NCI-H1417 treated with DMSO at 0.1 percent for 48 hours (cell line): ENCODE measurements at places on chromosomes 4 and X.

- no peak for DNase-seq
Observed at GRCh38 chr4:795726-796119, 30.2 kb downstream of the CPLX1 start.

GRCh38 chr4:78661921-78662521 is 110.5 kb downstream of the ANXA3 start:
- no peak for DNase-seq

GRCh38 chrX:104172788-104173187 is 6.5 kb downstream of the FAM199X start:
- DNase-seq, result no peak

DNA sequence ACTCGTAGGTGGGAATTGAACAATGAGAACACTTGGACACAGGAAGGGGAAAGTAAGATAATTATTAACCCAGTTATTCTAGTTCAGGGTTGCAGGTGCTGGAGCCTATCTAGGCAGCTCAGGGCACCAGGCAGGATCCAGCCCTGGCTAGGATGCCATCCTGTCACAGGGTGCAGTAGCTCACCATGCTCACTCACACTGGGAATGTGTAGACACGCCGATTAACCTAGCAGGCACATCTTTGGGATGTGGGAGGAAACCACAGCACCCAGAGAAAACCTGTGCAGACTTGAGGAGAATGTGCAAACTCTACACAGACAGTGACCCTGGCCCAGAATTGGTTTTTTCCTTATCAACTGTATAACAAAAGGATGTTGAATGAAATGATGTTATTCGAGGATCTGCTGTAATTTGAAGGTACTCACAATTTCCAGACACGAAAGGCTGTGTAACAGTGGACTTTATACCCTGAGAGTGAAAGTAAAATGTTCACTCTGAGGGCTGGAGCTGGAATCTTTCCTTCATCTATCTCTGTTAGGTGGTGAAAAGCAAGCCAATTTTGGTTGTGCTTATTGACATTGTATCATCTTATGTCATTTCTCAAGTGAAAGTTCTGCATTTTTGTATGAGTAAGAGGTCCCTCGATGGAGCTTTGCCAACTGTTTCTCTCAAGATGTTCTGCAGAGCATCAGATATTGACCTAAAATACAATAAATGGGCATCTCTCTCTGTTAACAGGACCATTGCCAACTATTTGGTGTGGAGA is 78.8 kb downstream of the PHEX start:
- DNase-seq, result no peak

GRCh38 chr4:188620608-188621007 is 481.4 kb downstream of the TRIML1 start:
- no peak for DNase-seq

DNA sequence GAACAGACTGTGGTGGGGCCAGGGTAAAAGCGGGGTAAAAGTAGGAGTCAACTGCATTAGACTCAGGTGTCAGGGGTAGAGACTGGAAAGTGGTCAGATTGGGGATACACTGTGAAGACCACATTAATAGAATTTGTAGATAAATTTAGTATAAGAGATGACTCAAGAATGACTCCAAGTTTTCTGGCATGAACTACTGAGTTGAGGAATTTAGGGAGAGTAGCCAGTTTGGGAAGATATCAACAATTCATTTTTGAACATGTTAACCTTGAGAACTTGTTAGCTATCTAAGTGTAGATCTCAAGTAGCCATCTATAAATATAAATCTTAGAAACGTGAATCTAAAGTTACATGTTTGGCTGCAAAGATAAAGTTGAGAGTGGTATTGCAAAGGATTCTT is 206.9 kb upstream of the HCCS start:
- DNase-seq, result no peak

DNA sequence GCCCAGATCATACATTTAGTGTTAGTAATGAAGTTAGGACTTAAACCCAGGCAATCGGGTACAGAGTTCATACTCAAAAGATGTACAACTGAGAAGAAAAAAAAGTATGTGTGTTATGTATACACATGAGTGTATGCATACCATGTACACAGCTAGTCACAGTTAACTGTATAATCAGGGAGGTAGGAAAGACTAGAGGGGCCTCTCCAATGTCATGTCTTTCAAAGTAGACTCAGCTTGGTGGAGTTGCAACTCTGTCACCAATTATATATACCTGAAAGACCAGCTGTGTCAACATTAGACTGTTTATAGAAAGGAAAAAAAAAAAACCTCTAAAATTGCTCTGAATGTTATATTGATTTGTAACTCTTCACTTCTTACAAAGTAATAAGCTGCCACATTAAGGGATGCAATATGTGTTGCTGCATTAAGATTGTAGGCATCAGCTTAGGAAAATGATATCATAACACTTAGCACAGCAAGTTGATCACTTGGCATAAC is 167.5 kb downstream of the DCTD start:
- peak; percentile 26 for DNase-seq

DNA sequence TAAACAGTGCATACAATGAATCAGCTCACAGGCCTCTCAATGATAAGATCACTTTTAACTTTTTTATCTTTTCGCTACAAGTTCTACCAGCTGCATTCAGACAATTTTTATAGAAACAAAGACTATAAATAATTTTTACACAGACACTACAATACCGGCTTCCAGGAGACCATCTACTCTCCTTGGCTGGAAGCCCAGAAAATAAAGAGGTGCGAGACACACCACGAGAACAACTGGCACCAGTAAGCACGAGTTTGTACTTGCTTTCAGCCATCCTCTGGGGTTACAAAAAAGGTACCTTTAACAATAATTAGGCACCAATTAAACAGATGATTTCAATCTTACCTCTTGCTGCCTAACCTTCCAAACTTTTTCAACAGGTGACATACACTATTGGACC is 11.2 kb upstream of the PRDX4 start:
- no peak for DNase-seq

GRCh38 chrX:22758807-22759481 is 240.8 kb upstream of the DDX53 start:
- DNase-seq, result no peak

- DNase-seq, result no peak
Observed at GRCh38 chr4:5782829-5783476, 72.0 kb downstream of the EVC start.

- no peak for DNase-seq
Observed at GRCh38 chrX:154419189-154419588, 7.8 kb downstream of the TAFAZZIN start.

DNA sequence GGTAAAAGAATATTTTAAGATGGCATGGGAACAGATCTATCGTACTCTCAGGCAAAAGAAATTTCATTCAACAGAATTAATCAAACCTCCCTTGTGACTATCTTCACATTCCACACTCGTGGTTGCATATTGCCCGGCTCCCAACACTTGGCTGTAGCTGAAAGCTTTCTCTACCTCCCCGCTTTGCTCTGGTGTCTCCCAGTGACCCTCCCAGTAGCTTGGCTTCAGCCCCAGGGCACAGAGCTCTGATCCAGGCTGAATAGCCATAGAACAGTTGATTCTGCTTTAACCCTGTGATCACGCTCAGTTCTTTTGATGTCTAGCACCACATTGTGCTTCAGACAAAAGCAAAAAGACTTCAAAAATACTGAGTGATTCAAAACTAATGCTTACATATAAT is 24.6 kb downstream of the SLC7A11 start:
- no peak for DNase-seq

DNA sequence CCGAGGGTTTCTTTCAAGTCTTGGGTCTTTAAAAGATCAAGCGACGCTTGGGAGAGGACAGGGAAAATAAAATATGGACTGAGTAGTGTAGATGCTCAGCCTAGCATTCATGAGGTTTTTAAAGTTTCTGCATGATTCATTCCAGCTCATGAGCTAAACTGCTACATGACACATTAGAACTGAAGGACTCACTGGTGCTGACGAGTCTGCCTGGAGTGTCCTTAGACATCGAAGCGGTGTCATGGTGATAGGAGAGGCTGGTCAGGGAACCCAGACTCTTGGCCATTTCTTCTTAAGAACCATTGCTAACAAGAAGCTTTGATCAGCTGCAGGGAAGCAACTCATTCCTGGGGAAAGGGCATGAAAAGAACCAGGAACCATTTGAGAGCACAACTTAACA is 158.6 kb downstream of the TRIML1 start:
- no peak for DNase-seq
